ENCODE measurements at places on chromosomes 3 and 15.

DNA sequence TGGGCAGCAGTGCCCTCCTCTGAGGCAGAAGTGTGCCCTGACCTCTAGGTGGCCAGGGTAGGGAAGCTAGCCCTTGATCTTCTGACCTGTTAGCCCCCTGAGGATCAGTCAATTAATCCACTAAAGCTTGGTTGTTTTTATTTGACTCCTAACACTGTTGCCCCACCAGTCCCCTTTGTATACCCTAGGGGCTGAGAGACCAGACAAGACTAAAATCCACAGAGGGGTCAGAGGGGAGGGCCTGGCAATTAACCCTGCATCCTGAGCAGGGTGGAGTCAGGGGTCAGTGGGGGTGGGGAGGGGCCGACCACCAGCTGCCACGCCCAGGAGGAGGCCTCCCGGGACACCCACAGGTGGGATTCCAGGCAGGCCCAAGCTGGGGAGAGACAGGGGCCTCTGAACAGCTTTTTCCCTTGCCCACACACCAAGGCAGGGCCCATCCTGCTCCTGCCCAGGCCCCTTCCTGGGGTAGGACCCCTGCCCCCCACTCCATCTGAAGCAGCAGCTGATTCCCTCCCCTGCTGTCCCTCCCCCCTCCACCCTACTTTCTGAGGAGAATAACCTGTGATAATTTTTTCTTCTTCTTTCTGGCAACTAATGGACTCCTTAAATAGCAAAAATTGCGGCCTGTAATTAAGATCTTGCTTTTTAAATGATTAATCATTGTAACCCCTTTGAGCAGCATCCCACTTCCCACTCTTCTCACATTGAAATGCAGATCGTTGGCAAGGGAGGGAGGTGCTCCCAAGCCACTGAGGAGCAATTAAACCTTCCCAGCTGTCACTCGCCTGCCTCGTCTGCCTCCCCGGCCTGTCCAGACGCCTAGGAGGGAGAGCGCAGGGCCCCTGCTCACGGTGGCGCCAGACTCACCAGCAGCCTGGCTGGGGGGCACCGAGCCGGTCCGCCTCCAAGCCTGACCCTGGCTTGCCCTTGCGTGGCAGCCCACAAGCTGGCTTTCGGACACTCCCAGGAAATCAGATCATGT lies 51.9 kb downstream of the RHCG start:
- no peak for DNase-seq

DNA sequence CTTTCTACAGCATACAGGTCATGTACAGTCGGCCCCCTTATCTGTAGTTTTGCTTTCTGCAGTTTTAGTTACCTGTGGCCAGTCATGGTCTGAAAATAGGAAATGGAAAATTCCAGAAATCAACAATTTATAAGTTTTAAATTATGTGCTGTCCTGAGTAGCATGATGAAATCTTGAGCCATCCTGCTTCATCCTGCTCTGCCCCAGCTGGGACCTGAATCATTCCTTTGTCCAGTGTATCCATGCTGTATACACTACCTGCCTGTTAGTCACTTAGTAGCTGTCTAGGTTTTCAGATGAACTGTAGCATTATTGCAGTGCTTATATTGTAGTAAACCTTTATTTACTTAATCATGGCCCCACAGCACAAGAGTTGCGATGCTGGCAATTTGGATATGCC lies 44.8 kb downstream of the AP4E1 start:
- no peak for DNase-seq

DNA sequence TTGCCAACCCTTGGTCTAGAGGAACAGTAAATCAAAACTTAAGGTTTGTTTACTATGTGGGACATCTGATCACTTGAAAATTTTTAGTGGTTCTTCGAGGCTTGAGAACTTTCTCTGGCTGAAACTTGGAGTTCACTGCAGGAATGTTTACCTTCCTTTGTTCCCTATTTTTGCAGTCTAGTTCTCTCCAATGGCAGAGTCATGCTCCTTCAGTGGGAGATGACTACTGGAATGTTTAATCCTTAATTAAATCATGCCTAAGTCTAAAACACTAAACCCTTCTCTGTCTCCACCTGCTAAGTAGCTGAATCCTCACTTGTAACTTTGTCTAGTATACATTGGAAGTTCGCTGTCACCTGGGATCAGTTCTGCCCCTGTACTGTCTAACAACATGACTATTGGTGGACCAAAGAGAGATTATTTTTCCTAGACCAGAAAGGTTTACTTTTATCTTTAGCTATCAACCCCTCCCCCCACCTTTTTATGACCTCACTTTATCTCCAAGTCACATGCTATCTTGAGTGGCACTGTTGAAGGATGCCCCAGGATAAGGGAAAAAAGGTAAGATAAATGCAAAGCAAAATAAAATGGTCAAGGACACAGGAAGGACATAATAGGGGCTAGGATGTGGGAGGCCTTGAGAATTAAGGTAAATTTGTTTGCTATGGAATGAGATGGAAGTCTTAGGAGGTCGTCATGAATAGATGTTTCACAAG lies 1.2 kb upstream of the ZNF609 start:
- DNase-seq: no peak

DNA sequence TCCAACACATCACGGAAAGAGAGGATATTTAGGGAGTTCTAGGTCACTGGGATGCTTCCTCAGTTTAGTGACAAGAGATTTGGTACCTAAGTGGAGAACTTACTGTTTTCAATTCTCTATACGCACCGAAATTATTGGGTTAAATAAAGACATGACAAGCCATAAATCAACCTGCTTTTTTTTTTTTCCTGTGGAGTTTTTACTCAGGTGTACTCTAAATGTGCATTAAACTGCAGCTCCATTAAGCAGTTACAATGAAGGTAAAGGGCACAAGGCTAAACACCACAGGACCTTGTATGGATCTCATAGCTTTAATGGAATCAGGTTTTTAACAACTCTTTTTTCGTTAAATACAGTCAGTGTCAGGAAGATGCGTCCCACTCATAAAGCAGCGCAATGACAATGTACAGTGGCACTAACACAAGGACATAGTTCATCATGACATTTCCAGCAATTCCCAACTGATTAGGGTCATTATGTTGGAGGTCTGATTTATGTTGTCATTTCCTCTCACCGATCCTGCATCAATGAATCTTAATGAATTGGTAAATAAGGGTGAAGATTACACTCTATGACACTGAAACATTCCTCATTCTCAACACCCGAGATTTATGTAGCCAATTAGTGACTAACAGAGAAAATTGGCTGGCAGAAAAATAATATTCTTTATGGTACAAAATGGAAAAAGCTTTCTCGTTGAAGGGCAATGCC lies 355.2 kb downstream of the FOXP1 start:
- no peak for DNase-seq

DNA sequence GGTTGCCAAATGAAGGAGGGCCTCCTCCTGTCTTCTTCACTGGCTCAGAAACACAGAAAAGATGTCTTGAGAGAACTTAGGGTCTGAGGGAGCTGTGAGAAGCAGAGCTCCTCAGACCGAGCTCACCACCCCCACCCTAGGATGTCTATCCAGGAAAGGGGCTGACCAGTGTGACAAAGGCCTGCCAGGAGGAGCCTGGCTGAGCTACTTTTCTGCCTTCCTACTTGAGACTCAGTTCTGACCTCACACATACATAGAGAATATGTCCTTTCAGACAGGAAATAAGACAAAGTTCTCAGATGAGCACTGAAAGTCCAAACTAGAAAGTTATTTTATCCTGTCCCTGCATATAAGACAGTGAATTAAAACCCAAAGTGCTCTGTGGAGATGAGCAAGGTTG lies 54.5 kb downstream of the KIF9 start:
- no peak for DNase-seq

DNA sequence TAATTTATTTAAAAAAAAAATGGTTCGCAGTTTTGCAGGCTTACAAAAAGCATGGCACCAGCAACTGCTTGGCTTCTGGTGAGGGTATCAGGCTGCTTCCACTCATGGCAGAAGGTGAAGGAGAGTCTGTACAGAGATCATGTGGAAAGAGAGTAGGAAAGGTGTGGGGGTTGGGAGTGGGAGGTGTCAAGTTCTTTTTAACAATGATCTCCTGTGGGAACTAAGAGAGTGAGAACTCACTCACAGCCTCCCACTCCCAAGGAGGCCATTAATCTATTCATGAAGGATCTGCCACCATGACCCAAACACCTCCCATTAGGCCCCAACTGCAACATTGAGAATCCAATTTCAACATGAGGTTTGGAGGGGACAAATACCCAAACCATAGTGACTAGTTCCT lies 21.1 kb upstream of the ACTL6A start:
- DNase-seq: no peak

GRCh38 chr3:185473290-185473815 lies 25.5 kb downstream of the TMEM41A start:
- no peak for DNase-seq

GRCh38 chr3:105367063-105367405 lies 325 bp downstream of the ALCAM start:
- peak; percentile 14 for DNase-seq

DNA sequence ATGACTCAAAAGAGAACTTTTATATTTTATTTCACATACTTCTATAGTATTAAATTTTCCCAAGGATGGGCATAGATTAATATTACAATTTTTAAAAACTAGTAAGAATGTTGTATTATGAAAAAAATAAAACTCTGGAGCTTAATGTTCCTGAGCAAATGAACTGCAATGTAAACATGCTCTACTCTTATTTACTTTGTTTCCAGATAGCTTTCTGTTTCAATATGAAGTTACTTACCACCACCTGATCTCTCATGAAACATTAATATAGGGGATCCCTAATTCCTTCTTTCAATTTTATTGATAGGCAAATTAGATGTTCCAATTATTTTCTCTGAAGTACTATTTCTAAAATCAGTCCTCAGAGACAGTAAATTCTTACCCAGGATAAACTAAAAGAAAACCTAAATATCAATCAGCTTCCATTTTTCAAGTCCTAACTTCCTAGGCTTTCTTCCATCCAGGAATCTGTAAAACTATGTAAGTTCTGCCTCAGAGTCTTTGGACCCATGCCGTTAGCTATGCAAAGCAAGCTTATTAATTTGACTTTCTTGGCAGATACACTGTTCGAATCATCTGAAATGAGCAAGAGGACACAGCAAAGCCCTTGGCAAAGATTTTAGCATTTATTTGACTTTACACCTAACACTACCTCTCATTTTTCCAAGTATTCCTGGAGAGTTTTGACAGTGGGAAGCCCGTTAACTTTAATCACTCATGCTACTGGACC lies 93.2 kb downstream of the PLCH1 start:
- no peak for DNase-seq

DNA sequence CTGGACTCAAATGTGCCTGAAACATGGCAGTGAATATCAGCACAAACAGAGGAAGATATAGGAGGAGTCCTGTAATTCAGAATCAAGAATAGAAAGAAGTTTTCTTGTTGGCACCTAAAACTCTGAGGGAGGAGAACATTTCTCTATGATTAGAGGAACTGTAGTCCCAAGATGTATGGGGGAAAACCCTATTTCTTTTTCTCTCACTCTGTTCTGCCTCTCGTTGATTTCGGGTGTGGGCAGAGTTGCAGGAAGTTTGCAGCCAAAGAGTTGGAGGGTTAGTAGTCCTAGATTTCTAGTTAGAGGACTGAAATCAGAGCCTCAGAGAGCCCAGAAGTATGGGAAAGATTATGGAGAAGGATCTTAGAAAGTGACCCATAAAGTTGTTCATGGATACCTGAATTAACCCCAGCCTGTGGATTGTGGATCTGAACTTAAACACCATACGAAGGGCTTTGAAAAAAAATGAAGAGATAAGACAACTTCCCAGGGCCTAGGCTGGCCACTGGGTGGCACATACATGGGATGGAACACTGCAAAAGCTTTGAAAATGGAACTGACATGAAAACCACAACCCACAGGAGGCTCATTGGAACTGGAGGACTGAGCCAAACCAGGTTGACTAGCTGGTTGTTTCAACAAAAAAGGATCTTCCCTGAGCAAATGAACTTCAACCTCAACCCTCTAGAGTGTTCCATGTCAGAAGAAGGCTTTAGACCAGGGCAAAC lies 34.6 kb downstream of the FMN1 start:
- DNase-seq: no peak

DNA sequence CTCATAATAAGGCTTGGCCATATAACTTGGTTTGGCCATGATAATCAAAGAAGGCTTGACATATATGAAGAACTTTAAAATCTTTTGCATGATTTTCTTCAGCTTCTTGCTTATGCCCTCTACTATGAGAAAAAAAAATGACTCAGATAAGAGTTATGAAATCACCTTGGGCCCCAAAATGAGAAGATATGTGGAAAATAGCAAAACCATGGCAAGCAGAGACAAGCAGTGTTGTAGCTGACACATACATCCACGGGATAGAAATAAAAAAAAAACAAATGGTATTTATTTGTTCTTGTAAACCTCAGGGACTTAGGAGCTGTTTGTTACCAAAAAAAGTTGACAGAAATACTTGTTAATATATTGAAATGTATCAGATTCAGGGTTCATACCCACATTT lies 614.8 kb upstream of the BCHE start:
- no peak for DNase-seq

DNA sequence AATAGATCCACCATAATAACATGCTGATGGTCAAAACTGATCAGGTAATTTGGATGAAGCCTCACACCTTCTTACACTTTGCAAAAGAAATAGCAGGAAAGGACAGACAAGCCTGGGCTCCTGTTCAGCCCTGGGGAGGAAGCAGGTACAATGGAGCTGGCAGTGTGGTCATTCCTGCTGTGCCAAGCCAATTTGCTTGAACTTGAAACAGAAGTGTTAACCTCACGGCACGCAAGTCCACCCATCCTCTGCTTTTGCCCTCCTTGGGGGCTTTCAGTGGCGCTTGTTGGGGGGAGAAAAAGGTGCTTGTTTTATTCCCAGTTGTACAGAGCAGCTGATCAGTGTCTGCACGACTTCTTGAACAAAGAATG lies 36.8 kb upstream of the RFTN1 start:
- DNase-seq: no peak

GRCh38 chr3:60055765-60056164 lies 1005.9 kb upstream of the CFAP20DC start:
- no peak for DNase-seq

GRCh38 chr3:24047513-24047912 lies 102.4 kb downstream of the NR1D2 start:
- no peak for DNase-seq

DNA sequence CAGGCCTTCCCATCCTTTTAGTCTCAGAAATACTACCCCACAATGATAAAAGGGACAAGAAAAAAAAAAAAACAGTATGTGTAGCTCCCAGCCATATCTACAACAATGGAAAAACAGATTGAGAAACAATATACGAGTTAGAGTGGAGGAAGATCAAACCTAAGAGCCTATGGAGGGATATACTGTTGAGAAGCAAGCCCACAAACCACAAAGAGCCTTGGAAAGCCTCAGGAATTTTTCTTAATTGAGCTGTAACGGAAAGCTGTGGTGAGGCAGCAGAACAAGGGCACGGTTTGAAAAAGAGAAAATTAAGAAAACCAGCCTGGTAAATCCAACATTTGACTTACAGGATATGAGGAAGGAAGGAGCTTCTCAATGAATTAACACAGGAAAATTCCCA lies 21.4 kb downstream of the KPNA1 start:
- DNase-seq: no peak

- DNase-seq: no peak
Measured at GRCh38 chr15:31062911-31063310, 38.6 kb downstream of the TRPM1 start.

DNA sequence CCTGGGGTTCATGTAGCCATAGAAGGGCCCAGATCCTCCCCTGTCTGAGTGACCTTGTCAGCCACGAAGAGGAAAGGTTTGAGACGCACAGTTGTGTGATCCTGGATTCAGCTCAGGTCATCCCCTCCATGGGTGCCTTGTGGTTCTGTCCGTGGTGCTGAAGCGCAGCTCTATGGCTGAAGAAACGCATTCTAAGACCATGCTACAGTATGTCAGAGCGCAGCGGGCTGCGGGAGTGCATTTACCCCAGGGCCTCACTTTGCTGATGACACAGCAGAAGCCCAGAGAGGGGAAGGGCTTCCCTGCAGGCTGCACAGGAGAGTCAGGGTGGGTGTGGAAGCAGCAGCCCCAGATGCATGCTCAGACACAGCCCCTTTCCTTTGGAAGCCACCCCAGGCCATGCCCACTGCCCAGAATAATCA lies 68.8 kb upstream of the IQSEC1 start:
- peak; percentile 82 for DNase-seq

All from renal pelvis (tissue), 12 donors.